ENCODE measurements at places on chromosomes 4 and X. TPM values are rescaled to one million over a fixed set of nuclear protein-coding genes. Genes with fewer than 3 reads are reported as not detected.
A peak's percentile ranks its signal among the peaks of the same experiment; 100 is the strongest.

The NRK gene
- polyA plus RNA-seq, result 183 TPM

DNA sequence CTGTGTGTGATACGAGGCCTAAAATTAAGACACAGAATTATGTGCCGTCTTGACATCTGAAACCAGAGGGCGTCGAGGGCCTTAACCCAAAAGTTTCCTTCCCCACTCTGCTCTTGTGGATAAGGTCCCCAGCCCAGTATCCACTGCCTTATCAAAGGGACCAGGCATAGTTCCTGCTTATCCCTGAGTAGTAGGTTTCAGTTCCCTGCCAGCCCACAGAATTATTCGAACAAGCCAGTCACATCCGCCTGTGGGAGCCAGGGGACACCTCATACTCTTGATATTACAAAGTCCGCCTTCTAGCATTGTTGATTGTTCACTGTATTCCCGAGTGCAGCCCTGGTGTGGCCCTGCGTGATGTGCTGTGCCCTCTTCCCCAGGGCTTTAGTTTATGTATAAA is 5.4 kb upstream of the MMRN1 start:
- no peak for DNase-seq

DNA sequence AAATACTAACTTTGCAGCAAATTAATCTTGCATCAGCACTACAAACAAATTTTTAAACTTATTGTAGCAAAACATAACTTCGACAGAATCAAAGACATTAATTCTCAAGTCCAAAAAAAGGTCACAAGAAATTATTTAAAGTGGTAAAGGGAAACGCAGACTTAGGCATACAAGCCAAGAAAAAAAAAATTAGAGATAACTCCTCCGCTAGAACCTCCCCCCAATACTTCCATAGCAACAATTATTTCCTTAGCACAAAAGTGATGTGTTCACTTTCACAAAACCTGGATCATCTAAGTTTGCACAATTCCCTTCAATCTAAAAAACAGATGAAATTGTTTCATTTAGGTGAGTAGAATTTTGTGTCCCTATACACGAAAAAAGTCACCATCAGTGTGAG is 1.1 kb downstream of the LRBA start:
- DNase-seq, result no peak

The PAGE1 gene
- polyA plus RNA-seq, result not detected

DNA sequence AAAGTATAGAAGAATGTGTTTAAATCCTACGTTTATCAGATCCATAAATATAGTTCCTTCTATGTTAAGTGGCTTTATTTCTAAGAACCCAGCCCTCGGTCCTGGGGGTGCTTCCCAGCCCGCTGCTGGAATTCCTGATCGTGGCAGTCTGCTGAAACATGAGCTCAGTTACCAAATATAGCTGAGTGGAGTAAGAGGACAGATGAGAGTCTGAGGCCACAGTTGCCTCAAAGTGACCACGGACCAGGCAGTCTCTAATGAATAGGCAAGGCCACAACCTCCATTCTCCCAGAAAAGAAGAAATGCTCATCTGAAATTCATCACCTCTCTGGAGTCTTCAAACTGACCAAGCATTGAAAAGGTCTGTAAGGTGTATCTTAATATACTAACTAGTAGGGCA is at the start of gene PALLD:
Gene PALLD (plus strand): TSS at position 219 of the 400 bp plus-strand sequence.
- DNase-seq, result no peak

DNA sequence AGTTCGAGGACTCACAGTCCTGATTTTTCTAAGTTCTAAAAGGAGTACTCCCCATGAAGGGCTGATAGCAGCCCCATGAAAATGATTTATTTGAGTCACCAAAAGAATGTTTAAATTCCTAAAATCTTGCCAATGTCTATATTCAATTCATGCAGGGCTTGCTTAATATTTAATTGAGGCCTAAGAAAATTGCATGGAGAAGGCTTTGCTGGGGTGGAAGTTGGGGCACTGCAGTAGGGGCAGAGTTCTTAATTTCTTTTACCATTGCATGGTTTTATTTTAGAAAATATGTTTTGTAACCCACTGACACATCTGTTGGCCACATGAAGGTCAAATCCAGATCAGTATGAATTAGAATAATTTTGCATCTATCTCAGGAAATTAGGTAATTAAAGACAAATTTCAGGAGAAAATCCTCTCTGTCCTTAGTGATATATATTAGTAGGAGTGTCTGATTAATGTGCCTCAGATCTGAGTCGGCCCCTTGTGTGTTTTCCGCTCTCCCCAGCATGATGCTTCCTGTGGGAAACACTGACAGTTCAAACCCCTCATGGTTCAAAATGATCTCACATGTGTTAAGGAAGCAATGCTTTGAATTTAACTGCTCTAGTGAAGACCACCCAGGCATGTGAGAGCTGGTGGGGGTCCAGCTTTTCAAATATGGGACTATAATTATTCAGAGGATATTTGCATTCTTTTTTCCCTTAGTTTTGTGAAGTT is 54.0 kb upstream of the EGFL6 start:
- DNase-seq, result no peak

- DNase-seq, result no peak
Measured at GRCh38 chr4:183337349-183337748, 15.1 kb upstream of the CLDN24 start.

- DNase-seq, result no peak
Measured at GRCh38 chrX:151821226-151821625, 86.7 kb downstream of the CNGA2 start.

The ABLIM2 gene
- 16.0 TPM for polyA plus RNA-seq

GRCh38 chr4:41142376-41143310 is 71.7 kb downstream of the APBB2 start:
- peak; percentile 61 for DNase-seq

- DNase-seq, result no peak
Measured at GRCh38 chr4:174746710-174747109, 82.3 kb downstream of the GLRA3 start.

The MTNR1A gene
- polyA plus RNA-seq, result not detected

The TMEM271 gene
- not detected for polyA plus RNA-seq

- no peak for DNase-seq
Measured at GRCh38 chr4:803884-804283, 22.0 kb downstream of the CPLX1 start.

The LRCH2 gene
- 3.8 TPM for polyA plus RNA-seq

DNA sequence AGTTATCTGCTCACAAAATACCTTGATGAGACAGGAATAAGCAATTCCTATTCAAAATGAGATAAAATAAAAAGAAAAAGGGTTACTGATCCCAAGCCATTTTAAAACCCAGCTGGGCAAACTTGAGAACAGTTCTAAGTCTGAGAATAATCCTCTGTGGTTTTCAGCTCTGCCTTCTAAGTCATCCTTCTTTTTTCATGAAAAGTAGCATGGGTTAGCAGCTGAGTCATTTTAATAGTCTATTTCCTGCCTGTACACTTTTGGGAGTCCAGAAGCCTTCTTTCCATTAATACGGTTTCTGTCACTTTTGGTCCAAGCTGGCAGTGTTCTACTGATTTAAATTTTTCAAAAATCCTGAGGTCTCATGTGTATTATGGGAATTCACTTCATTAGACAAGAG is 374.3 kb downstream of the IQCM start:
- no peak for DNase-seq

GRCh38 chrX:45699158-45699557 is 498.5 kb upstream of the DIPK2B start:
- DNase-seq, result no peak

The AFM gene
- not detected for polyA plus RNA-seq

- DNase-seq, result no peak
Measured at GRCh38 chrX:34900691-34901090, 41.9 kb upstream of the FAM47B start.

The IL15 gene
- 7.0 TPM for polyA plus RNA-seq

- DNase-seq, result no peak
Measured at GRCh38 chrX:56800801-56801200, 71.8 kb downstream of the NBDY start.

The IL2 gene
- polyA plus RNA-seq, result not detected

The RHOXF2B gene
- not detected for polyA plus RNA-seq

DNA sequence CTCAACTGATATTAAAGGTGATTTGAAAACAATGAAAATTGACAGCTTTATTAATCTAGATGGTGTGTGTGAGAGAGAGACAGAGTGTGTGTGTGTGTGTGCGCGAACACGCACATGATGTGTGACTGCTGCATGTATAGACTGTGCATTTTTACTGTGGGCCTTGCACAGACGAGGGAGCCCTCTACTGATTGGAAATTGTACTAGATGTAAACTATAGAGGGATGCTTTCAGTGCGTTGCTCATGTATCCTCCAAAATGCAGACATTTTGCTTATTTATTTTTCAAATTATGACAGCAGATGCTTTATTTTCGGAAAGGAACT is 168.4 kb upstream of the GK2 start:
- DNase-seq, result peak; percentile 45

The FAM9B gene
- polyA plus RNA-seq, result not detected

DNA sequence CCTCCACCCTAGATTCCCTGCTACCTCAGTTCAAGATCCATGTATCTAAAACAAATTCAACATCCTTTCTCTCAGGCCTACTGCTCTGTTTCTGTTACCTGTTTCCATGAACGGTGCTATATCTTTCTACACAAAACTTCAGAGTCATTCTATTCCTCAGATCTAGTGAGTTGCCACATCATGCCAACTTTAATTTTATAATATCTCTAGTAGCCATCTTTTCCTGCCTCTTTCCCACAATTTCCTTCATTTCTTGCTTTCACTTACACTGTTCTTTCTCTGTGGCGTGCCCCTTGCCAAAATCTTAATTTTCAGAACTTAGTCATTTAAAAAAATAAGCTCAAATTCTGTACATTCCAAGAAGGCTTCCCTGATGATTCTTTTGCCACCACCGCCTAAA is 15.2 kb downstream of the GUCY1A1 start:
- DNase-seq, result no peak

DNA sequence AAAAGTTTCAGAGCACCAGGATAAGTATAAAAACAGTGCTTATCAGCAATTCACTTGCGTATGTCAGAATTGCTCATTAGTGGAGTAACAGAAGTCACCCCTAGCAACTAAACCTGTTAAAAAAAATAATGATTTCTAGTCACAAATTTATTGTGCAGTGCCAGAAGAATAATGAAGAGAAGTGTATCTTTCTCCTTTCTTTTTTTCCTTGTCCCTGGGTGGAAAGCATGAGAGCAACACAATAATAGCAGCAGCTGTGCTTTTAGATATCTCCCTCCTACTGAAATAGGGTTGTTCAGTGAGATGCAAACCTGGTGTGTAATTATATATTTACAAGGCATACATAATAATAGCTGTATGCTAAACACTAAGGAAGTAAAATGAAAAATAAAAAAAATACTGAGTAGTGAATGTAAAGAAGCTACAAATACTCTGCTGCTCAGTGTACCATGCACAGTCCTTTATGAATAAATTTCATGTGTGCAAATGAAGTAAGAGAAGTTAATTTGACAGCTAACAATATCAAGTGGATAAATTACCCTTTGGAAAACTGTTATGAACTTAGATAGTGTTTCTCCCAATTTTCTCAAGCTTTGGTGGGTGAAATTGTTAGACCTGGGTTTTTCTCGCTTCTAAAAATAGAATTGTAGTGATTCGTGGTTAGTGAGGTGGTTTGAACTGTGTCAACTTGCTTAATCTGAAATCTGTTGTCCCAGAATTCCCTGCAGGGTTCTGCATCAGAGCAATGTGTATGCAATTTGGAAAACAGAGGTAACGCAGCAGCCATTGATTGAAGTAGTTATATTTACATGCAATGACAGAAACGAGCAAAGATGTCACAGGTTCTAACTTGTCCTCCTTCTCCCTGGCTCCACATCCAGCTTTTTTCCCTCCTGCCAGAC is 125.7 kb upstream of the NDST3 start:
- no peak for DNase-seq

- no peak for DNase-seq
Measured at GRCh38 chr4:39937683-39938268, 39.9 kb downstream of the PDS5A start.
